ENCODE measurements at places on chromosomes 12 and 14. TPM values are rescaled to one million over a fixed set of nuclear protein-coding genes. Genes with fewer than 3 reads are reported as not detected.

PHETA1 gene
- 14.6 TPM for total RNA-seq

- no peak for DNase-seq
These were observed 149.7 kb downstream of the C12orf75 start for GRCh38 chr12:105480162-105480561.

MMP19 gene
- total RNA-seq, result 35.0 TPM

DNA sequence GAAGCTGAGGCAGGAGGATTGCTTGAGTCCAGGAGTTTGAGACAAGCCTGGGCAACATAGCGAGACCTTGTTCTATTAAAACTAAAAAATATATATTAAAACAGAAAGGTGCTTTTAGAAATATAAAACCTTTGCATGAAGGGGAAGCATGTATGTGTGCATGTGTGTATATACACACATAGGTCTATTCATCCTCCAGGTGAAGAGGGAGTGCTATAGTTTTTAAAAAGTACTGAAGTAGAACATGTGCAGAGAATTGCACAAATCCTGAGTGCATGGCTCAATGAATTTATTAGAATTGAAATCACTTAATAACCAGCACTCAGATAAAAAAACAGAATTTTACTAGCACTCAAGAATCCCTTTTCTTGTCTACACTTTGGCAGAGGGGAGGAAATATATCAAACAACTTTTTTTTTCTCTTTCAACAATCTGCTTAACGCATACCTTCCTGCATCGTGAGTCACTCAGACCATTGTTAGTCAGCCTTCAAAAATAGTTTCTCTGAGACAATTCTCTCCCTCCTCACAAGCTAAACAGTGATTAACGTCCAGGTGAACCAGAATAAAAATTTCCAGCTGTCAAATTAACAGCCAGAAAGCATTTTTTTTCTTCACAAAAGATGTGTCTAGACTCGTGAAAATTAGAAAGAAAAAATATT, 17.7 kb upstream of the NEDD1 start:
- no peak for DNase-seq

GLI1 gene
- 0.19 TPM for total RNA-seq

DNA sequence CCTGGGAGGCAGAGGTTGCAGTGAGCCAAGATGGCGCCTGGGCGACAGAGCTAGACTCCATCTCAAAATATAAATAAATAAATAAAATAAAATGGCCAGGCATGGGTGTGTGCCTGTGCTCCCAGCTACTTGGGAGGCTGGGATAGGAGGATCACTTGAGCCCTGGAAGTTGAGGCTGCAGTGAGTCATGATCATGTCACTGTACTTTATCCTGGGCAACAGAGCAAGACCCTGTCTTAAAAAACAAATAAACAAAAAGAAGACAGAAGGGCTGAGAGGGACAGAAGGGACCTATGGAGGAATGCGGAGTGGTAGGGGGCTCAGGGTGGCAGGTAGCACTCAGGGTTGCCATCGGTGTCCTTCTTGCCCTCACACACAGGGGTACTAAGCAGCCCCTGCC, 40.8 kb downstream of the PRPF40B start:
- no peak for DNase-seq

DNA sequence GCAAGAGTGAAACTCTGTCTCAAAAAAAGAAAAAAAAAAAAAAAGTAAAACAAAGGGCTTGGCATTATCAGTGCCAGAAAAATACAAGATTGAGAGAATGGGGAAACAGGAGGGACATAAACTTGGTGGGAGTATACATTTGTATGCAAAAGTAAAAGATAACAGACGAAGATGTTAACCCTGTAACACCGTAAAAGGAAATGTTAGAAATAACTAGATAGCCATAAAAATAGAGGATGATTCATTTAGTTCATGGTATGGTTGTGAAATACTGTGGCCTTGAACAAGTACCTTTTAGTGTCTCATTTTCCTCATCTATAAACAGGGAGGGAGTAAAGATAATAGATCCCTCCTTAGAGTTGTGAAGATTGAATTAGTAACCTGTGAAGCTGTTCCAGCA, 33.3 kb downstream of the ATP2A2 start:
- DNase-seq, result no peak

DNA sequence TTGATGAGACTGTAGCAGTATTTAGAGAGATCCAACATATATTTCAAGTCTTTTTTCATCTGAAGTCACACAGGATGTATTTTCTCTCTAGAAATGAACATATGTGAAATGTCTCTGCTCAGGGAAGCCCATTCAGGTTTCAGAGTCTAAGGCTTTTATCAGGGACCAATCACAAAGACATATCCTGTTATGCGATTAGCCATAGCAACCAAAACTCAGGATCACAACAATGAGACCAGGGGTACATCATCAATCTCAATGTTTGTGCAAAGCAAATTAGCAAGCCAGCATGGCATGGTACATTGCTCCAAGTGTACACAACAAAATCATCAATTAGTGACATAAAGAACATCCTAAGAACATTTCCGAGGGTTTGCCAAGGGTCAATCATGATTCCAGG, 99.2 kb upstream of the AMN1 start:
- no peak for DNase-seq

DNA sequence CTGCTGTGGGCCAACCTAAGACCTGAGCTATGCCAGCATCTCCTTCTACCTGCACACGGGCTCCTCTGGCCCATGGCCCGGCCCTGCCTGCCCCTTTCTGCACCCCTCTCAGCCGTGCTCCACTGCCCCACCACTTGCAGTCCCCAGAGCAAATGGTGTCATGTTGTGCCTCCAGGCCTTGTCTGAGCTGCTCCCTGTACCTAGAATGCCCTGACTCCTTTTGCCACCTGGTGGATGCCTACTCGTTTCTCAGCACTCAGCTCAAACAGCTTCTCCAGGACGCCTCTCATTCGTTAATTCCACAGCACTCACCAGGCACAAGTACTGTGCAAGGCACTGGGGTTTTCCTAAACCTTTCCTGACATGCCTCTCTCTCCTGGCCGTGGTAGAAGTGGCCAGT, 63.2 kb upstream of the PNMA1 start:
- DNase-seq, result no peak

All from omental fat pad (tissue), 4 donors.